ENCODE measurements at places on chromosomes 2 and 18.

DNA sequence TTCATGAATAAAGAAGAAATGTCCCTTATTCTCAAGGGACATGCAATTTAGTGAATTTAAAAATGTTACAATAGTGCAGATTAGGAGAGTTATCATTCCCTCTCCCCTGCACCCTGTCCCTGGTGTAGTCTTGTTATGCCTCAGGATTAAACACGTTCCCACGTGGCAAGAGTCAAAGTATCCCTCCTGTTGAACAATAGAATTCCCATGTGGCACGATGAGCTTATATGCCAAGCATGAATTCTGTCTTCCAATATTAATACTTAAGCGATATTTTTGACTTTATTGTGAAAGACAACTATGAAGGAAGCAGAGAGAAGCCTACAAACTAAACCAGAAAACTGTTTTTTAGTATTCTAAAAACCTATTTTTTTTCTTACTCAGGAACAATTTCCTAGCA, 36.7 kb upstream of the SPAG16 start:
- DNase-seq: no peak

- DNase-seq: peak; percentile 10
Observed at GRCh38 chr2:221517696-221518151, 54.4 kb downstream of the EPHA4 start.

DNA sequence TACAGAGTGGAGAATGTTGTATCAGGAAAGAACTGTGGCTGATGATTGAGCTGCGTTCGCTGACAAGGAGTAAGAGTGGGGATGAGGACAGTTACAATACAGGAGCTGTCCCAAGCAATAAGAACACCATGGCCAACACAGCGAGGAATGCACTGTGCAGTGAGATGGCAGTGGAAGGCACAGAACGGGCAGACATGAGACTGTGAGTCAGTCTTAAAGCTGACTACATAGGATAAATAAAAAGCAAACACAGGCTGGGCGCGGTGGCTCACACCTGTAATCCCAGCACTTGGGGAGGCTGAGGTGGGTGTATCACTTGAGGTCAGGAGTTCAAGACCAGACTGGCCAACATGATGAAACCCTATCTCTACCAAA, 89.8 kb downstream of the CABYR start:
- no peak for DNase-seq

- no peak for DNase-seq
Observed at GRCh38 chr2:167490455-167490854, 602.2 kb downstream of the XIRP2 start.

DNA sequence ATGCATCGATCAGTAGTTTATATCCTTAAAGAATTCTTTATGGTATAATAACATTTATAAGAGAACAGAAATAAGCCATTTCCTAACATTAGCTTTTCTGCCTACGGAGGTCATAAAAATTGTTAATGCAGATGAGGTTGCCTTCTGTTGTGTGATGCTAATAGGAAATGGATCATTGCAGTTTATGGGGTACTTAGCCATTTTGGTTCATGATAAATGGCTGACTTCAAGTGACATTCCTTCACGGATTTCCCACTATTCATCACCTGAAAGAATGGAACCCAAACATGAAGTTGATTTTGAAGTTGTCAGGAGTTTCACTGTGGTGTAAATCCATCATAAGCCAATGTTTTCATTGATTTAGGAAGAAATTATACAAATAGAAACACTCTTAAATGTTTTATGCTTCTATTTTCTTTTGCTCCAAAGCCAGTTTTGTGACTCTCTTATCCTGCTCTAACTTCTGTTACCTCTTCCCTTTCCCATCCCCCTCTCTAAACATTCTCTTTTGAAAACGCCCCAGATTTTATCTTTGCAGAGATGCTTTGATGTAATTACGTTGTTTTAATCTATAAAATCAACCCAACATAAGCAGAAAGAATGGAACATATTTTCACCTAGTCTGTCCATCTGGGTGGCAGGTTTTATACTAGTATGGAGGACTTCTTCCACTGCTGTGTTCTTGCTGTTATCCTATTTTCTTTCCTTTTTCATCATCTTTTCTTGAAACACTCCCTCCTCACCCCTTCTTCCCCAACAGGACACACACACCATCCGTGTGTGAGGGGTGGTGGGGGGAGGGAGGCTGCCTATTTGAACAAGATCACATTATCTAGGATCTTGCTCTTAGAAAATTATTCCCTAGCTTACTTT, 58.2 kb downstream of the GREB1L start:
- DNase-seq: no peak

GRCh38 chr2:86199834-86200177, 549 bp downstream of the MRPL35 start:
- no peak for DNase-seq

- no peak for DNase-seq
Observed at GRCh38 chr2:235160281-235160810, 208.5 kb downstream of the SH3BP4 start.

GRCh38 chr18:26556573-26556972, 8.2 kb upstream of the KCTD1 start:
- DNase-seq: no peak

DNA sequence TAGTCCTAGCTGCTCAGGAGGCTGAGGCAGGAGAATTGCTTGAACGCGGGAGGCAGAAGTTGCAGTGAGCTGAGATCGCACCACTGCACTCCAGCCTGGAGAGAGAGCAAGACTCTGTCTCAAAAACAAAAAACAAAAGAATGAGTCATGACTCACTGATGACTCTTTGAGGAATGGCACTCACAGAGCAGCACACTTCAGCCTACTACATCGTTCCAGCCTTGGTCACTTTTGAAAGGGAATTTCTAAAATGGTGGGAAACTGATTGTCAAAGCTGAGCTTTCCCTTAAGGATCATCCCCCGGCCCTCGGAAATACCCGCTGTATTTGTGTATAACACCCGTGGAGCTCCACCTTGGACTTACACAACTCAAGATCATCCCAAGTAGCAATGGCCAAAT, 217.3 kb upstream of the HS6ST1 start:
- DNase-seq: peak; percentile 34

DNA sequence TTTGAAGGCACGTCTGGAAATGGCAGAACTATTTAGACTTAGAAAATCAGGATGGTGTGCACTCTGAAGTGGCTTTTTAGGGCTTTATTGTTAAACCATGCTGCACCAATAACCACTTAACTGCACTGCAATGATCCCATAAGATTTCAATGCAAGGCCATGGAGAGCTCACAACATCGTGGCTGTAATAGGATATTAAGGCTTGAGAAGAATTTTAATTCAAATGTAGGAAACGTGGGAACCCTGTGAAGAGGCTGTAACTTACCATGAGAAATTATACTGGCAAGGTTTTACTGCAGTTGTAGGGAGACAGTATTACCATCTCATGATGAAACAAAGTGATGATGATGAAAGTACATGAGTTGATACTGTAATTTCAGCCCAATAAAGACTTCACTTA, 242.5 kb downstream of the AFF3 start:
- no peak for DNase-seq

DNA sequence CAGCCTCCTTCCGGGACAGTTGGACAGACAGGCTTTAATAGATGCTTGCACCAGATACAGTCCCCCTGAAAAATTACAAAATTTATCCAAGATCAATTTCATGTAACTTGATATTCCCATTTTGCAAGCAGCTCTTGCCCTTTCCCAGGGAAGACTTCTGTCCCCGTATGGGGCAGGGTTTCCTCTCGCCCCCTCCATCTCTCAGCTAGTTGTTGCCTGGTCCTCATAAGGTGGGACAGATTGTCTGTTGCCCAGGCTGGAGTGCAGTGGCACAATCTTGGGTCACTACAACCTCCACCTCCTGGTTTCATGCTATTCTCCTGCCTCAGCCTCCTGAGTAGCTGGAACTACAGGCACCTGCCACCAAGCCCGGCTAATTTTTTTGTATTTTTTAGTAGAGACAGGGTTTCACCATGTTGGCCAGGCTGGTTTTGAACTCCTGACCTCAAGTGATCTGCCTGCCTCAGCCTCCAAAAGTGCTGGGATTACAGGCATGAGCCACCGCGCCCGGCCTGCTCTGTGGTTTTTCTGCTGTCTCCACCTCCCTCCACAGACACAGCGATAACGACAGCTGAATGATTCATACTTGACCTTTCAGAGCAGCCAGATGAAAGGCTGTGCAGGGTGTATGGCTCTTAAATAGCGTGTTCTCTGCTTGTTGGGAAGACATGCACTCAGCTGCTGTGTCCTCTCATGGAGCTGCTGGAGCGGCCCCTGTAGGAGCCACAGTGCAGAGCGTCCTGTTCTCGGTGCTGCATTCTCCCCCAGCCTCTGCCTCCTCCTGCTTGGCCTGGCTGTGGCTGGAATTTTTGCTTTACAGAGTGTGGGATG, 61.4 kb downstream of the TTC39C start:
- DNase-seq: peak; percentile 97

- no peak for DNase-seq
Observed at GRCh38 chr2:204551512-204551863, 6.2 kb downstream of the PARD3B start.

DNA sequence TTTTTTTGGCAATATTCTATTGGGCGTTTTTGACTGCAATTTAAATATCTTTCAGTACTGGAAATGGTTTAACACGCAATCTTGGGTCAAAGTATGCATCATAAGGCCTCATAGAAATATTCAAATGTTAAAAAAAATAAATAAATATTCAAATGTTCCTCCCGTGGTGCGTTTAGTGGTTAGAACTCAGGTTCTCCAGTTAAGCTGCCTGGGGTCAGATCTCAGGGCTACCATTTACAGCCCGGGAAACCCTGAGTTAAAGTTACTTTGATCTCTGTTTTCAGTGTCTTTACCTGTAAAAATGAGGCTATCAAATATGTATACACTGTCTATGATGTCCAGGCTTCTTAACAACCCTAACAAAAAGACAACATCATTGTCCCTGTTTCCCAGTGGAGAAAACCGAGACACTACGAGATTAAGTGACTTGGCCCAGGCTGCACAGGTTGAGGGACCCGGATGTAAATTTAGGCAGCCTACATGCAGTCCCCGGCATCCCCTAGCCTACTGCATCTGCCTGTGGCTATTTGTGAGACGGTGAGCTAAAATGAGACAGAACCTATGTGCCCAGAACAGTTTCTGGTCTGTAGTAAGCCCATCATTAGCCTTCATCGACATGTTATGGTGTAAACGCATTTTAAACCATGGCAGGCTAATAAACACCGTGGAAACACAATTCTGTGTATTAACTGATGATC, 1.7 kb downstream of the FHL2 start:
- DNase-seq: no peak

DNA sequence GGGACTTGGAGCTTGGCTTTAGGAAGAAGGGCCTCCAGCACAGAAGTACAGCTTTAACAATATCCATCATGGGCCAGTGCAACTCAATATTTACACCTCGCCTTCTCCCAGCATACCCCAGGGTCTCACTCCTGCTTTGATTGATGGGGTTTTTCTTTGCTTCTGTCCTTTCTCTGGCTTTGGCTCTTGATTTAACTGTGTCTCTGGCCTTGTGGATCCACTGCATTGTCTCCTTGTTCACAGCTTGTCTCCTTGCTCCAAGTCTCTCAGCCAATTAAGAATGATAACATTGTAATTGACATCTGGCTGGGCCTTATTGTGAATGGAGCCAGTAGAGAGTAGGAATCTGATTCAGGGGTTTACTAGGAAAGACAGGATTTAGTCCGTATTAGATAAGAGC, 1019.5 kb downstream of the TMEM182 start:
- DNase-seq: no peak

GRCh38 chr2:214436470-214436869, 25.6 kb downstream of the VWC2L start:
- no peak for DNase-seq

GRCh38 chr2:1869987-1870386, 125.7 kb upstream of the PXDN start:
- DNase-seq: no peak

All from AG09319 (cell line).